Activated CD8-positive, alpha-beta memory T cell treated with anti-CD3 and anti-CD28 coated beads, Interleukin-2, amount 10 ng/mL, durations not matched to agents 7 days and 5 days (primary cell): ENCODE measurements at places on chromosomes 3 and 15. TPM values are rescaled to one million over a fixed set of nuclear protein-coding genes. Genes with fewer than 3 reads are reported as not detected.

GRCh38 chr3:188037195-188037718, 116.7 kb upstream of the LPP start:
- H3K4me3 ChIP-seq, result no peak overlapping the region
- no peak for DNase-seq
- peaks cover 7% of the 10 kb centered on the region for H3K36me3 ChIP-seq
- peaks cover 2% of the 10 kb centered on the region for H3K27me3 ChIP-seq

PTPRG gene
- total RNA-seq, result 0.21 TPM

DNA sequence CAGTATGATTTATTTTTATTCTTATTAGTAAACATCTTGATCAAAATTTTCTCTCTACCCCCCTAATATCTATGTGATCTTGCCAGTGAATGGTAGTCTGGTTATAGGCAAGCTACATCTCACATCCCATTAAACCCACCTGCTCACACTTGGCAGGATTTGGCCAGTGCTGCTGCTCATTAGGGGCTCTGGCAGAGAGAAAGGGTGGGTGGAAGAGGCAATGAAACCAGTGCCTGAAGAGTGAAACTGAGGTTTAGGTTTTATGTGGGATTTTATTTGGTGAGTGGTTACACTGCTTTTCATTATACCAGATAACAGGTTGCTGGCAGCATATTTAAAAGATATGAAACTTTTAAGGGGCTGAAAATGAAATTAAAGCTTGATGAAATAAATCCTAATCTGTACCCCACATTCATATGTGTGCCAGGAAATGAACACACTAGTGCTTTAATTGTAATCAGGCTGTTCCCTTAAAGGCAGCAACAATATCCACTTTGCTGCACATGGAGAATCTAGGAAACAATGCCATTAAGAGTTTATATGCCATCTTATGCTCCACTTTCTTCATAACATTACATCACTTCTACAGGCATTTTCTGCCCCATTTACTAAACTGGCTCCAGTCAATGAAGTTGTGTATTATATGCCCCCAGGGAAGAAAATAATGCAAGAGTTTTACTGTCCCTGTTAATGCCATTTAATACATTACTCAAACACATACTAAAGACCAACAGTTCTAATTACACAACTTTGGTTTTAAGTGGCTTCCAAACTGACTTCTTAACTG, 688.7 kb downstream of the MECOM start:
- H3K27me3 ChIP-seq, result no peaks in the 10 kb centered on the region
- no peaks in the 10 kb centered on the region for H3K36me3 ChIP-seq
- H3K4me1 ChIP-seq, result no peaks in the 10 kb centered on the region
- no peak for DNase-seq
- no peak overlapping the region for H3K4me3 ChIP-seq

GOLGA6A gene
- total RNA-seq, result not detected

SERPINI2 gene
- not detected for total RNA-seq

DNA sequence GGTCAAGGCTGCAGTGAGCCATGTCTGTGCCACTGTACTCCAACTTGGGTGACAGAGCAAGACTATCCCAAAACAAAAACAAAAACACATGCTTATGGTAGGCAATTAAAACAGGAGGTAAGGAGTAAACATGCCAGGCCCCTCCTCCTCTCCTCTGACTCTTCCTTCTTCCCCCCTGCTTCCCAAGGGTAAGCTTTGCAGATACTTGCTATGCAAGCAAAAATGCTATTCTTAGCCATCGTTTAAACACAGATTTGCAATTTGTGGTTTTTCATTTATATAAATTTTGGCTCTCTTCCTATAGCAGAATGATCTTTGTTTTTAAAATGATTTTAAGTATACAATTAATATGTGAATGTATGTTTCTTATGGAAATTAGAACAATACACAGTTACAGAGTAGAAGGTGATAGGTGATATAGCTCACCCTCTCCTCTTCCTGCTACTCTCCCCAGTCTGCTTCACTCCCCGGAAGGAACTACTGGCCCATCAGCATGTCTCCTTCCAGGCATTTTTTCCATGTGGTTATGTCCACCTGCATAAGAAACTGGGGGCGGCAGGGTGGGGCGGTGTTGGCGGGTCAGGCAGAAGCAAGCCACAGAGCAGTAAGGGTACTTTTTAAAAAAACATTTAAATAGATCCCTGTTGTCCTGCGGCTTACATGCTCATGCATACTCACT, 42.1 kb downstream of the IGF1R start:
- H3K27me3 ChIP-seq, result no peaks in the 10 kb centered on the region
- H3K4me1 ChIP-seq, result no peaks in the 10 kb centered on the region
- no peak overlapping the region for H3K27ac ChIP-seq

DNA sequence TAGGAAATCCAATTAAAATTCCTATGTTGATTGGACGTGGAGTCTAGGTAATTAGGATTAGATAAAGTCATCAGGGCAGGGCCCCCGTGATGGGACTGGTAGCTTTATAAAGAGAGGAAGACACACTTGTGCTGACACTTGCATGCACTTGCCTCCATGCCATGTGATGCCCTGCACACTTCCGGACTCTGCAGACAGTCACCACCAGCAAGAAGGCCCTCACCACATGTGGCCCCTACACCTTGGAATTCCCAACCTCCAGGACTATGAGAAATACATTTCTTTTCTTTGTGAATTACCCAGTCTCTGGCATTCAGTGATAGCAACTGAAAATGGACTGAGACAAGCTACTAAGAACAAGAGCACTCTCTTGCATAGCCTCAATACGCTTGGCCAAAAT, 90.6 kb downstream of the CRYGS start:
- H3K4me3 ChIP-seq, result no peak overlapping the region
- H3K27ac ChIP-seq, result no peak overlapping the region
- no peaks in the 10 kb centered on the region for H3K36me3 ChIP-seq
- peaks cover 5% of the 10 kb centered on the region for H3K27me3 ChIP-seq
- no peaks in the 10 kb centered on the region for H3K4me1 ChIP-seq
- DNase-seq, result no peak

- peaks cover 6% of the 10 kb centered on the region for H3K4me1 ChIP-seq
- peaks cover 23% of the 10 kb centered on the region for H3K36me3 ChIP-seq
- no peak for DNase-seq
- H3K4me3 ChIP-seq, result no peak overlapping the region
Observed at GRCh38 chr15:72562386-72562785, 88.3 kb downstream of the ARIH1 start.

- no peak for DNase-seq
- H3K4me1 ChIP-seq, result peaks cover 44% of the 10 kb centered on the region
- H3K27ac ChIP-seq, result peak overlapping the region; percentile 13
- H3K4me3 ChIP-seq, result no peak overlapping the region
- H3K27me3 ChIP-seq, result no peaks in the 10 kb centered on the region
Observed at GRCh38 chr15:64464276-64465005, 4.1 kb downstream of the ZNF609 start.

GABRG3 gene
- total RNA-seq, result not detected

COL8A1 gene
- total RNA-seq, result 0.09 TPM

DNA sequence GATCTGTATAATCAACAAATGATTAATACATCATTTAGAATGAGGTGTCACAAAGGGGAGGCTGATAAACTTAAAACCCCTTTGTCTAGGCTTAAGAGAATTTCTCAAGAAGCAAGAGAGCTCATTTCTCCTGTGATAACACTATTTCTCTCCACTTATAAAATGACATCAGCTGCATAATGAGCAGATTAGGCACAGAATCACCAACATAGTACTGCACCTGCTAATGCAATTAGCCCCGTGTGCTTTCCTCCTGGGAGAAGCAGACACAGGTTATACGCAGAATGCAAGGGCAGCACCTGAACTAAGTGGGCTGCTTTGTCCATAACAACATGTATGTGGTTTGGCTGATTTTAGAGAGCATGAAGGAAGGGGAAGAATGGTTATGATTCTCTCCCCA, 515.3 kb upstream of the CFAP20DC start:
- no peak for DNase-seq
- H3K4me3 ChIP-seq, result no peak overlapping the region
- peaks cover 7% of the 10 kb centered on the region for H3K27me3 ChIP-seq
- H3K27ac ChIP-seq, result no peak overlapping the region
- peaks cover 7% of the 10 kb centered on the region for H3K36me3 ChIP-seq

CD200R1 gene
- 9.5 TPM for total RNA-seq

GRCh38 chr3:173618703-173619102, 221.2 kb downstream of the NLGN1 start:
- no peaks in the 10 kb centered on the region for H3K4me1 ChIP-seq
- H3K27me3 ChIP-seq, result no peaks in the 10 kb centered on the region
- no peak overlapping the region for H3K4me3 ChIP-seq
- no peaks in the 10 kb centered on the region for H3K36me3 ChIP-seq
- DNase-seq, result no peak

ADAMTSL3 gene
- total RNA-seq, result not detected

TRIM42 gene
- not detected for total RNA-seq

GRCh38 chr3:170163956-170164645, 17.4 kb downstream of the PHC3 start:
- H3K36me3 ChIP-seq, result peaks cover 77% of the 10 kb centered on the region
- H3K4me1 ChIP-seq, result peaks cover 29% of the 10 kb centered on the region
- no peak overlapping the region for H3K27ac ChIP-seq
- no peak overlapping the region for H3K4me3 ChIP-seq
- no peaks in the 10 kb centered on the region for H3K27me3 ChIP-seq
